ENCODE measurements at places on chromosomes 12 and 14.

GRCh38 chr12:51746416-51746815, 102.1 kb downstream of the FIGNL2 start:
- DNase-seq, result no peak

- DNase-seq, result no peak
These were observed 25.1 kb upstream of the CERS5 start for GRCh38 chr12:50192236-50192635.

- no peak for DNase-seq
These were observed 41.8 kb downstream of the CACNA1C start for GRCh38 chr12:2094597-2094996.

DNA sequence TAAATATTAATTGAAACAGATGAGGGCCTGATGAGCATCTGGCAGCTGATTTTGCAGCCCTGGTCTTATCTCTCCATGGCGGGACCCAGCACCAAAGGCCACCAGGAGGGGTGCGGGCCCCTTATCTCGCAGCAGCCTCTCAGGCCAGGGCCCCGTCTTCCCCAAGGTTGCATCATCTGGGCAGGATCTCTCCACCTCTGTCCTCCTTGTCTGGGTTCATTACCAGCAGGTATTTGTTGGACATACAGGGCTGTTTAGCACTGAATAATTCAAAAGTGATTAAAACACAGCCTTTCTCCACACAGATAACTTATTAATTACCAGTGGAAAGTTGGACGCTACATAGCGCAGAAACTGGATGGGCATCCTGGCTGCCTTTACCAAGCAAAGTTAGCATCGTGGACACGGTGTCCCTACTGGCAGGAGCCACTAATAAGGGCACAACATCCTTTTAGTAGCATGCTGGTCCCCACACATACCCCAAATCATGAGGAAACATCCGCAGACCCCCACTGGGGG, 25.8 kb downstream of the TMEM120B start:
- no peak for DNase-seq

- DNase-seq, result no peak
These were observed 352.5 kb downstream of the C12orf50 start for GRCh38 chr12:87676731-87677130.

DNA sequence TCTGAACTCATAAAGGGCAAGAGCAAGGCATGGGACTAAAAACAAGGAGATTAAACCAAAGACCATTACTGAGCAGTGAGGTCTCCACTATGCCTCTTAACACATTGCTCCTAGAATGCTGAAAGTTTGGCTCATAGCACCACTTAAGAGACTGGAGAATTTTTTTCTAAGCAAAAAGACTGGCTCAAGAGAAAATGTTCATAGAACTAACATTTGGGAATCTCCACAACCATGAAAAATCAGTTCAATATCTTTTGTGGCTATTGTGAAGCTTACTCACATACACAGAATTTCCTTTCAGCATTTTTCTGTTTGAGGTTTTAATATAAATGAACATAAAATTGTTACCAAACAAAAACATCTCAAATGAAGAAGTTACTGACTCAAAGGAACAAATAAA, 255.8 kb downstream of the CCDC91 start:
- DNase-seq, result no peak

DNA sequence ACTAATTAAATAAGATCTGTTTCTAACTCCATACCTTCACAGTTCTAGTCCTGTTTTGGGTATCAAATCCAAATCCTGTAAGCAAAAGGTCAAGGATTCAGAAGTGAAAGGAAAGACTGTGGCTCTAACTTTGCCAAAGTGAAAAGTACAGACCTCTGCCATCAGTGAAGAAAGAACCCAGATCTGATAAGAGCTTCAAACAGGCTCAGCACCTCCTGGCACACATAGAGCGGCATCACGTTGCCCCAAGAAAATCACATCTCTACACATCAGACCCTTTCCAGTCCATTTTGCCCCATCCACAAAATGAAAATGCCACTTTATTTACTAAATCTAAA, 23.2 kb downstream of the CLIP1 start:
- DNase-seq, result no peak

DNA sequence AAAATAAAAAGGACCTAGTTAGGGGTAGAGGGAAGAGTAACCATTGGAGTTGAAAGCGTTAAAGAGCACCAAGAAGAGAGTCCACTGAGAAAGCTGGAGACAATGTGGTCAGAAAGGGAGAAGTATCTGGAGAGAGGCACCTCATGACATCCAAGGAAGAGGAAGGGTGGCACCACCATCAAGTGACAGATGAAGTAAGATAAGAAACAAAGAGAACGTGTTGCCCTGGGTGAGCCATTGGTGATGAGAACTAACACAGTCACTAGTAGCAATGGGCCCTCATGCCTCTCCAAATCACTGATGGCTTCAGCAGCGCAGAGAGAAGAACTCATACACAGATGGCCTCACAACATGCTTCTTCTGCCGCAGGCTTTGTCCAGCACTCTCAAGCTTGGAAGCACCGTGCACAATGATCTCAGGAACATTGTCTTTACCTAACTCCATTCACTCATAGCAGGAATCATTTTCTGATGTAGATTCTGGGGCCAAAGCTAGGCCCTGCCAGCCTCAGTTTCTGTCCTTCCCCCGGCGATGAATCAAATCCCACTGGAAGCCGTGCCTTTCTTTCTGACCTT, 252.9 kb downstream of the DPF3 start:
- no peak for DNase-seq

GRCh38 chr12:31118347-31119191, 44.9 kb downstream of the DDX11 start:
- DNase-seq, result peak; percentile 42

DNA sequence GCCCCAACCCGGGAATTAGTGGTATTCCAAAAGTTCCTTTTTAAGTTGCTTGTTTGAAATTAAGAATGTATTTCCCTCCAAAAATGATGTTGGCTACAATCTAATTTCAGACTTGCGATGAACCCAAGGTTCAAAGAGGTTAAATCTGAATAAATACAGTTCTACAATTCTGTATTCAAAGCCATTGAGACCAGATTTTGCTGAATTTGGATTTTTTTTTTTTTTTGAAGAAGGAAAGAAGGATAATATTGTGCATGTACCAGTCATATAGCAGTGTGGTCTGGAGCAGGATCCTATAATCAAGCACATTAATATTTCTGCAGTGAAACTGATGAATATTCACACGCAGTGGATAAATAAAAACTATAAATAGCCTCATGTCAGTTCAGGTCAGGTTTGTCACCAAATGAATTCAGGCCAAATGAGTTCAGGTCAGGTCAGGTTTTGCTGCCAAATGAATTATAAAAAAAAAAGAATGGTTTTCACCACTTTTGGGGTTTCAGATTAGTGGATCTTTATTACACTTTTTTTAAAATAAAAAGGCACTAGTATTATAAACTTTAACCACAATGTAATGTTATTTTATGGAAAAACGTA, 69.5 kb downstream of the CRADD start:
- DNase-seq, result no peak

- no peak for DNase-seq
These were observed 98.3 kb downstream of the CFAP54 start for GRCh38 chr12:96587691-96588090.

DNA sequence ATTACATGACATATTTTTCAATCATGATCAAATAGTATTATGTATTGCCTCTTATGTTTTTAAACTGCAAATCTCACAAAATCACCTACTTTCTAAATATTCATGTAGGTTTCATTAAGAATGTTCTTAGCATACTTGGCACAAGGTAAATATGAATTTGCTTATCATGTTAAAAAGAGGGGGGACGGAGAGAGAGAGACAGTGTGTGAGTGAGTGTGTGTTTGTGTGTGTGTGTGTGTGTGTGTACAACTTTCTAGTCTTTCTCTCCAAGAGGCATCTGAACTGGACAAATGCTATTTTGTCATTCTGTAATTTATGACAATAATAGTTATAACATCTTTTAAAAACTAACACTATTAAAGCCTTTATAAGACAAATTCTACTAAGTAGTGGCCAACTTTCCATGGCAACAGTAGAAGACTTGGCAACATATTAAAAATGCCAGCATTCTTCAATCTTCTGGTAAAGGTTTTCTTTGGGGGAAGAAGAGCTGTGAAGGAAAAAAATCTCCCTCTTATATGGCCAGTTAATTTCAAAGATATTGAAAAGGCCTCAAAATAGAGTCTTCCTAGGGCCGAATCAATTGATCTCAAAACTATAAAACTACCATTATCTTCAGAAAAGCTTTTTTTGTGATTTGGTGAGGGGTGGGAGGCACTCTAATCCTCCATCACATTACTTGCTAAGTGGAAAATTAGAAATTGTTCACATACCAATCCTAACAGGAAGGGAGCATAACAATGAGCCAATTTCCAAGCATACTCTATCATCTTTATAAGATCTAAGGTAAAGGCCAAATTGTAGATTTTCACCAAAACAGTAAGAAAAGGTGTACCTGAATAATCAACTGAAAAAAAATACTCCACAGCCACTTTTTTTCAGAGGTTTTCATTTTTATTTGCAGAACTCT, 28.2 kb downstream of the CDK17 start:
- DNase-seq, result no peak

- no peak for DNase-seq
These were observed 123.0 kb downstream of the FOXN3 start for GRCh38 chr14:89294060-89294459.

GRCh38 chr14:34912966-34913365, 37.8 kb upstream of the BAZ1A start:
- DNase-seq, result no peak

DNA sequence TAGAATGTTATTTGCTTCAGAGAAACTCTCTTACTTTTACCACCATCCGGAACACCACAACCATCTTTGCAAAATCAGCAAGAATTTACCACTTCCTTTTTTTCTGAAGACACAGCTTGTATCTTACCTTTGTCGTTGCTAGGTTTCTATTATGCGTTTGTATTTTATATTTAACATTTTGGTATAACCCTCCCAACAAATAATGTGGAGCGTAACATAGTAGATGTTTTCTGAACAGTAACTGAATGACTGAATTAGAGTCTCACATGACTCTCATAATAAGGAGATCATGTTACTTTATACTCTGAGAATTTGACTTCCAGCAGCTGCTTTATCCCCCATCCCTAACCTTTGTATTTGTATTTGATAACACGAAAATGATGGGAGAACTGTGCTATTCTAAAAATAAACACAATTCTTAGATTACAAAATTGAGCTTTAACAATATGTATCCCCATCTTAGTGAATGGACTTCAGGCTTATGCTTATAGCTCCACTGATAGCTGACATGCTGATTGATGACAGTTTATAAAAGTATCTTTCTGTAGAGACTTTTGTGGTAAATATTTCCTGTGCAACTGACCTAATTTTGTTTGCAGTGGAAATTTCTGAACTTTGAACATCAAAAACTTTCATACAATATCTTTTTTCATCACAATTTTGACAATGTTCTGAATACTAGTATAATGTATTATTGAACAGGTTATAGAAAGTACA, 7.9 kb upstream of the KLRB1 start:
- DNase-seq, result peak; percentile 71

DNA sequence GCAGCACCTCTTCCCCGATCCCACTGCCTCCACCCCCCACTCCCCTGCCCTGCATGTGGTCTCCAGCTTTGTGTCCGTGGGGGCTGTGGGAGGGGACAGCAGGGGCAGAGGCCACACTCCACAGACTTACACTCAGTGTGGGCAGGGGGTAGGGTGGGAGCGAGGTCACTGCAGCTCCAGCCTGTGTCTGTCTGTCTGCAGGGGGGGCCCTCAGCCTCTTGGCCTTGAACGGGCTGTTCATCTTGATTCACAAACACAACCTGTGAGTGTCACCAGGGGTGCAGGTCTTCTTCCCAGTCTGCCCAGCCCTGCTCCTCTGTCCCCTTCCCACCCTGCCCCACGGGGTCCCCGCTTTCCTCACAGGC, 6.5 kb downstream of the NOC4L start:
- no peak for DNase-seq

DNA sequence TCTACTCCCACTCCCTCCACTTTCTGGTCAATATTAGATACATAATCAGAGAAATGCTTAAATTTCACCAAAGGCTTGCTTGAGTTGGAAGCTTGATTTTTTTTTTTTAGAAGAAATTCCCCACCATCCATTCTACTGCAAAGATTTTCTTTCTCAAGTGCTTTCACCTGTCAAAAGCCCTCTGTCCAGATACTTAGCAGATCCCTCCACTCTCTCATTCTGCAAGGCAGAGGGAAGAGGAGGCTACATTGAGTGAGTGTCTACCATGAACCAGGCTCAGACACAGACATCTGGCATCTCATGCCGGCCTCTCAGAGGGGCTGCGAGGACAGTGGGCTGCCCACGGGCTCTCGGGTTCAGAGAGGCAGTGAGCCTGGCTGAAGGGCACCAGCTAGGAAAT, 127.6 kb upstream of the GSC start:
- no peak for DNase-seq

DNA sequence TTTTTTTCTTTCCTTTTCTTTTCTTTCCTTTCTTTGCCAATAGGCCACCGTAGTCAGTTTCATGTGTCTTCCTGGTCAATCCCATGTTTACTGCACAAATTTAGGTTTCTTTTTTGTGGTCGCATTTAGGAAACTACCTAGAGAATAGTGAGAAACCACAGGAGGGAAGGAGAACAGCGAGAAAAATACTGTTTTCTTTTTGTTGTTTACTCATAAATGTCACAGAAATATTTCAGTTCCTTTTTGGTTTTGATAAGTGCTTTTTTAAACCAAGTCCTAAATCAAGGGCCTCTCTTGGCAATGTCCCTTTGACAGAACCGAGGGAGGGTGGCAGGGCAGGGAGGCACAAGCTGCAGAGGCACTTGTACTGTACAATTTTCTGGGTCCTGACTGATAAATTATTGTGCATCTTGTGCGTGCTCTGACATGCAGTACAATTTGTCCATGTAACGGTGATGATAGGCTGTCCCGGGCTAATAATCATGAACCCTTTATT, 326.1 kb downstream of the CACNA1C start:
- no peak for DNase-seq

- DNase-seq, result no peak
These were observed 117.9 kb upstream of the SFSWAP start for GRCh38 chr12:131592972-131593371.

DNA sequence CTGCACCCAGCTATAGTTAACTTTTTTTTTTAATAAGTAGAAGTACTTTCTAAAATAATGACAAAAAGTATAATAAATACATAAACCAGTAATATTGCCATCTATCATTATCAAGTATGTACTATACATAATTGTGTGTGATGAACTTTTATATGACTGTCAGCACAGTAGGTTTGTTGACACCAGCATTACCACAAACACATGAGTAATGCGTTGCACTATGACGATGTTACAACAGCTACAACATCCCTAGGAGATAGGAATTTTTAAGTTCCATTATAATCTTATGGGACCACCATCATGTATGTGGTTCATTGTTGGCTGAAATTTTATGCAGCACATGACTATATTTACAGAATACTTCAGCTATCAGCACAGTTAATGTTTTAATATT, 62.9 kb upstream of the VSX2 start:
- DNase-seq, result no peak

DNA sequence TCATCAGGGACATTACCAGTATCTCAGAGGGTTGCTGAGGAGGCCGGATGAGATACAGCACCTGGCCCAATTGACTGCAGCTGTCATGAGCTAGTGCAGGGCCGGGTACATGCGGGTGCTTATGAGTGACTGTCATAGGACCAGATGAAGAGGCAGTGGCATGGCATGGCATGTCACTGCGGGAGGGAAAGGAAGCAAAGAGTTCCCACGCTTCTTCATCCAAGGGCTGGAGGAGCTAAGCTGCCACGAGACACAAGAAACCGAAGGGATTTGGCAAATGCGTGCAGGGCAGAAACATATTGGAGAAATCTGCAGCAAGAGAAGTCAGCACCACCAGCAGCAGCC, 10.7 kb upstream of the GPX2 start:
- no peak for DNase-seq
